ENCODE measurements at places on chromosomes 4 and X.

DNA sequence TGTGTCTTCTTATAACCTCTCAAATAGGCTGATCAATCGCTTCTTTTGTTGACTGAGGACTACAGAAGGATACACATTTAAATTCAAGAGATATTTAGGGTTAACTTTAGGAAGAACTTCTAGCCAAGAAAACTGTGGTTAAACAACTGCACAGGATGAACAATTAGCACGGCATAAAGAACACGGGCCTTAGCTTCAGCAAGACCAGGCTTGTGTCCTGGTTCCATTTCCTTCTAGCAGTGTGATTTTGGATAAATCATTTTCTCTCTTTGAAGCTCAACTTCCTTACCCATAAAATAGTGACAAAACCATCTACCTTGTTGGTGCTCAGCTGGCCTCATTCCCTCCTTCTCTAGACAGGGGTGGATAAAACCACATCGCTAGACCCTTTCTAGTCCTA is 117.6 kb downstream of the TSPAN5 start:
- no peak for DNase-seq

DNA sequence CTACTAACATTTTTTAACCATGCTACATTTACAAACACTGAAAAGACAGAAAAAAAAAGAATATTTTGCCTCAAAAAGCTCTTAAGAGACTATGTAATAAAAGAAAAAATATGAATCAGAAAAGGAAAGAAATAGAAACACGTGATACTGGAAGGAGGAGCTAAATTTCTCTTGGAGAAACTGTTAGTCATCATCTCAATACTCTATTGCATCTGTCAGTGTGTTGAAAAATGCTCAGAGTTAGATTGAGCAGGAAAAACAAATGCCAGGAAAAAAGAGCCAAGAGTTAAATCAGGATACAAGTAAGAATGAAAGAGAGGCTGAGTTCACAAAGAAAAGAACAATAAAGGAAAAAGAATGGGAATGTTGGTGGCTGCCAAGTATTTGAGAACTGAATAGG is 2.6 kb downstream of the RAB28 start:
- DNase-seq = no peak

DNA sequence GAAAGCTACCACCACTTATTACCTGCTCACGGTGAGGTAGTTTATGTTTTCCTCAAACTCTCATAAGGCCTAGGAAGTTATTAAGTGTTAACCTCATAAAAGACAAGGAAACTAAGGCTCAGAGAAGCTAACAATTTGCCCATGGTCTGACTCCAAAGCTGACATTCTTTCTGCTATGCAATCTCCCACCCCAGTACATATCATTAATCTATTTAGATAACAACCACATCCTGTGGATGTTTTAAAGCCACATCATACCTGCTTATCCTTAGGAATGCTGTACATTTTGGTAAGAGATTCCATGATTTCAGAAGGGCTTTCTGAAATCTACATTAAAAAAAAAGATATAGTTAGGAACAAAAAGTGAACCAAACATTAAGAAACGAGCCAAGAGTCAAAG is 55.4 kb downstream of the HUWE1 start:
- no peak for DNase-seq

- no peak for DNase-seq
These were observed 23.1 kb downstream of the BANK1 start for GRCh38 chr4:101813604-101814003.

GRCh38 chr4:8850830-8851188 is 20.8 kb downstream of the HMX1 start:
- DNase-seq = no peak

GRCh38 chrX:2650865-2651264 is 40.2 kb upstream of the CD99 start:
- DNase-seq = no peak

DNA sequence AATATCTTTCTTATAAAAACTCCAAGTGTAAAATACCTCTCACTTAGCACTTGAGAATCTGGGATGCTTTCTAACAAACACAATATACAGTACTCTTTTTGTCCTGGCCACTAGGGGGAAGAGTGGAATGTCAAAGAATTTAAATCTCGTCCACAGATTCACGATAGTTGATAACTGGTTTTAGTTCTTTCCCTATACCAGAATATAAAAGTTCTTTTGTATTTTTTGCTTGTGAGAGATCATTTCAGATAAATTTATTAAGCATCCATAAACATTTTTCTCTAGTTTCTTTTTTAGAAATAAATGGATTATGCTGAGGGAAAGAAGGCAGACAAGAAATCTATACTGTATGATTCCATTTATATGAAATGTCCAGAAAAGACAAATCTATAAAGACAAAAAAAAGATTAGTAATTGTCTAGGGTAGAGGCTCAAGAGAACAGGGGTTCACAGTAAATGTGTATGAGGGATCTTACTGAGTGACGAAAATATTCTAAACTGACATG is 50.4 kb downstream of the MGARP start:
- DNase-seq = peak; percentile 55

DNA sequence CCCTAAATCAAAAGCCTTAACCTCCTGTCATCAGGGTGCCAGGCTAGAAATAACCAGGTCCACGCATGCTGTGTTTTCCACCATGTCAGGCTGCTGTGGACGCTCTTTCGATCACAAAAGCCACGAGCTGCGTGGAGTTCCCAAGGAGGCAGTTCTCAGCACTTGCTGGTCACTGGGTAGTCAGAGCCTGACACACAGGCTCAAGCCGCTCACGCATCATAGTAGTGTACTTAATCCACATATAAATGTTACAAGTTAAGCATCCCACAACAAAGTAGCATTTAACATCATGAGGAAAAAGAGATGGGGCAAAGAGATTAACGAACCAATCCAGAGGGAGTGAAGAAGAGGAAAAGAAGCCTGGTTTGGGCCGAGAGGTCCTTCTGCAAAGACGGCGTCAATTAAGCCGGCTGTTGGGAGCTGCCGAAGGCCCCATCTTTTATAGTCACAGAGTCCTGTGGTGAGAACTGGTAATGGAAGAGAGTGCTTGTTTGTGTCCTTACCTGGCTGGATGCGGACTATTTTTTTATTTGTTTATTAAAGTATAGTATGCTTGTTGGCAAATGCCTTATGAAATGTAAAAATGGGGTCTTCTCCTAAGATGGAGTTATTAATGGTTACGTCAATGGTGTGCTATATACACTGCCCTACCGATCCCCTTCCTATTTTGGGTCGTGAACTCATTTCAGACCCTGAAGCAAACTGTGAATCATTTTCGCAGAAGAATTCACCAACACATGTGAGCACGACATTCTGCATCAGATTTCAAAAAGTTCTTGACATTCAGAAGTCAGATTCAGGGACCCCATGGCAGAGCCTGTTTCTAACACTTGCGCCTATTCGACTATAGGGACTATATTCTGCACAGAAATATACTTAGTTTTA is 675 bp downstream of the PRIMPOL start:
- DNase-seq = peak; percentile 64

DNA sequence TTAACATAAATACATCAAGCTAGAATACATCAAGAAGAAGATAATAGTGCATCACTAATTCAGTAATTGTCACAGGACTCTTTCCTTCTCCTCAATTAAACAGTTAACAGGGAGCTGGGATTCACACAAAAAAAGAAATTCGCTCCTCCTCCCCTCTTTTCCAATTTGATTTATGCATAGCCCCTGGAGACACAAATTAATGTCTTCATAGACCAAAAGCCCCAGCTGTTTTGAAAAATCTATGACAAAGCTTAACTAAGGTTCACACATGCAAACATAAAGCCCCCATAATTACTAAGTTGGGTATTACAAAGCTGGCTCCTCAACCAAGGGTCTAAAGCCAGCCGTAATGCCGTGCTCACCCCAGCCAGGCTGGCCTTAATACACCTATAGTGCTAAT is 61.2 kb downstream of the ENOX2 start:
- DNase-seq = peak; percentile 1

GRCh38 chrX:120575379-120576114 is 14.8 kb upstream of the CUL4B start:
- peak; percentile 2 for DNase-seq

All from NCI-H82 (cell line).